Activated CD4-positive, alpha-beta T cell treated with anti-CD3 and anti-CD28 coated beads for 1 hour (primary cell): ENCODE measurements at places on chromosomes 16 and 17.

DNA sequence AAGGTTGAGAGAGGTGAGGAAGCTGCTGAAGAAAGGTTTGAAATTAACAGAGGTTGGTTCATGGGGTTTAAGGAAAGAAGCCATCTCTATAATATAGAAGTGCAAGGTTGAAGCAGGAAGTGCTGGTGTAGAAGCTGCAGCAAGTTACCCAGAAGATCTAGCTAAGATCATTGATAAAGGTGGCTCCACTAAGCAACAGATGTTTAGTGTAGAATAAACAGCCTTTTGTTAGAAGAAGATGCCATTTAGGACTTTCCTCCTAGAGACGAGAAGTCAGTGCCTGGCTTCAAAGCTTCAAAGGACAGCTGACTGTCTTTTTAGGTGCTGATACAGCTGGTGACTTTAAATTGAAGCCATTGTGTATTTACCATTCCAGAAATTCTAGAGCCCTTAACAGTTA lies 29.3 kb downstream of the GOSR1 start:
- no peak for DNase-seq

GRCh38 chr17:41666237-41666641 lies 22.4 kb upstream of the EIF1 start:
- DNase-seq: peak; percentile 43

DNA sequence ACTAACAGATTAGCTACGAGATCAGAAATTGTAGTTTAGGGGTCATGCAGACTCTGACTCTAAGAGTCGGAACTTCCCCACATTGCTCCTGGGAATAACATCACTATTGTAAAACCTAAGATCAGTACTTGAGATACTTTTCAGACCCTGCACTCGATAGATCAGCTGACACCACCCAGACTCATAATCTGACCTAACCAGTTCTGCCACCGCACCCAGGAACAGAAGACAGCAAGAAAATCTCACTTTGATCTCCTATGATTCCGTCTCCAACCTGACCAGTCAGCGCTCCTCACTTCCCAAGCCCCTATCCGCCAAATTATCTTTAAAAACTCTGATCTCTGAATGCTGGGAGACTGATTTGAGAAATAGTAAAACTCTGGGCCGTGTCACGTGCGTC lies 27.2 kb upstream of the ASGR2 start:
- no peak for DNase-seq

- peak; percentile 32 for DNase-seq
Observed at GRCh38 chr16:56356276-56357240, 68.8 kb downstream of the AMFR start.

DNA sequence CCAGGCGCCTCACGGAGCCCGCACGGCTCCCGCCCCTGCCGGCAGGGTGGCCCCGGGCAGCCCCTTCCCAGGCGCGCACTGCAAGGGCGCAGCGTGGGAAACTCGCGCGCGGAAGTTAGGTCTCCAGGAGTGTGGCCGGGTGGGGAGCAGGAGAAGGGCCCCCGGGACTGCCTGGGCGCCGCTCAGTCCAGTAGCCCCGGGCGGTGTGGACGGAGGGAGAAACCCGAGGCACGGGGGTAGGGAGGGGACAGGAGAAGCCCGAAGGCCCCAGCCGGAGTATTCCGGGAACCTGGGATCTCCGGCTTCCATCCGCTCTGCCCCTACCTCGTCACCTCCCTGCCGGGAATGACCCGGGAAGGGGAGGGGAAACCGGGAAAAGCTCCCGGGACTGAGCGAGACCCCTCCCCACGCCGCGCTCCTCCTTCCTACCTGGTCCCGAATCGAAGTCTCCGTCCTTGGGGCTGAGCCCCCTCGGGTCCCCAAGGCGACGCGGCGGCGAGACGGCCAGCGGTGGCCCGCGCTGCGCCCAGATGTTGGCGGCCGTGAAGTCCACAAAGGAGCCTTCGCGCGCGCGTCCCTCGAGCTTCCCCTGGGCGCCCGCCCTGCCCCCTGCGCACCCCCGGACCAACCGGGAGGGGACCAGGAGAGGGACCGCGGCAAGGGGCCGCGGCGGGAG lies 418 bp downstream of the SOCS3 start:
- DNase-seq: no peak
